Activated T-cell treated with anti-CD3 and anti-CD28 coated beads, Interleukin-2, amount 50 U/mL, for 1 hour (primary cell): ENCODE measurements at places on chromosomes 16 and 17.

DNA sequence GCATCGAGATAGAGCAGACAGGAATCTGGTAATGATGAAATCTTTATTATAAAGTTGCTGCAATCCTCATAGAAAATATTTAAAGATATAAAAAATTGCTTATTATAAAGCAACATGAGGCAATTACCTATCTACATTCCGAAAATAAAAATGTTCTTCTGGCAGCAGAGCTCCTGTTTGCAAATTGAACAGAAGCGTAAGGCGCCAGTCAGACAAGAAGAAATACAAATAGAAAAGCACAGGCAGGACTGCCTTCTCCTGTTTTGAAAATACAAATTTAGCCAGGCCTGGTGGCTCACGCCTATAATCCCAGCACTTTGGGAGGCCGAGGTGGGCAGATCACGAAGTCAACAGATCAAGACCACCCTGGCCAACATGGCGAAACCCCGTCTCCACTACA lies 95.6 kb downstream of the CDYL2 start:
- no peak for DNase-seq

GRCh38 chr16:30982548-30983288 lies 2.3 kb upstream of the HSD3B7 start:
- DNase-seq, result no peak

GRCh38 chr17:78409191-78409928 lies 30.9 kb downstream of the PGS1 start:
- DNase-seq, result no peak

DNA sequence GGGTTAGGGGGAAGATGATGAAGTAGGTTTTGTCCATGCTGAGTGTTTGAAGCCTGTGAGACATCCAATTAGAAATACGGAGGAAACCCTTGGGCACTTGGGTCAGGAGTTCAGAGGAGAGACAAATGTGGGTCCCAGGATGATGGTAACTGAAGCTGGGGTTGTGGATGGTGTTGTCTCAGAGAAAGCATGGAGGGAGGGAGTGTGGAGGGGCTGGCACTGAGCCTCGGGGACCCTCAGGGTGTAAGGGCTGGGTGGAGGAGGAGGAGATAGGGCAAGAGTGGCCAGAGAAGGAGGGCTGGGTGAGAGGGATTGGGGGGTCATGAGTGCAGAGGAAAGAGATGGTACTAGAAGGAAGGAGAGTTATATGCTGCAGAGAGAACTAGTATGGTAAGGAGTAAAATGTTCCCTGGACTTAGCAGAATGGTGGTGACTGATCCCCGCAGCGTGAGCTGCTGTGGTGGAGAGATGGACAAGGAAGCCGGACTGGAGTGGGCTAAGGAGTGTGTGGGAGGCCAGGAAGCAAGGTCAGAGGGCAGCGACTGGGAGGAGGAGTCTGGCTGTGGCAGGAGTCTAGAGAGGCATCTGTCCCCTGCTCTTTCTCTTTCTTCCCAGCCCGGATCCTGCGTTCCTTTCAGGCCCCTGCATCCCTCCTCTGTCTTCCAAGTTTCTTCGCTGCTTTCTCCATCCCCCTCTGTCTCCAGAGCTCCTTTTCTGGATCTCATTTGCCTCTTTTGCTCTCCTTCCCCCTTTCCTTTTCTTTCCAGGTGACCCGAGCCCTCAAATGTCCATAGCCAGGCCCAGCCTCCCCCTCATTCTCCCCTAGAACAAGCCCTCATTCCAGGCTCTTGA lies 3.9 kb upstream of the COL1A1 start:
- no peak for DNase-seq

GRCh38 chr17:76725580-76726230 lies 701 bp downstream of the JMJD6 start:
- DNase-seq, result peak; percentile 70

DNA sequence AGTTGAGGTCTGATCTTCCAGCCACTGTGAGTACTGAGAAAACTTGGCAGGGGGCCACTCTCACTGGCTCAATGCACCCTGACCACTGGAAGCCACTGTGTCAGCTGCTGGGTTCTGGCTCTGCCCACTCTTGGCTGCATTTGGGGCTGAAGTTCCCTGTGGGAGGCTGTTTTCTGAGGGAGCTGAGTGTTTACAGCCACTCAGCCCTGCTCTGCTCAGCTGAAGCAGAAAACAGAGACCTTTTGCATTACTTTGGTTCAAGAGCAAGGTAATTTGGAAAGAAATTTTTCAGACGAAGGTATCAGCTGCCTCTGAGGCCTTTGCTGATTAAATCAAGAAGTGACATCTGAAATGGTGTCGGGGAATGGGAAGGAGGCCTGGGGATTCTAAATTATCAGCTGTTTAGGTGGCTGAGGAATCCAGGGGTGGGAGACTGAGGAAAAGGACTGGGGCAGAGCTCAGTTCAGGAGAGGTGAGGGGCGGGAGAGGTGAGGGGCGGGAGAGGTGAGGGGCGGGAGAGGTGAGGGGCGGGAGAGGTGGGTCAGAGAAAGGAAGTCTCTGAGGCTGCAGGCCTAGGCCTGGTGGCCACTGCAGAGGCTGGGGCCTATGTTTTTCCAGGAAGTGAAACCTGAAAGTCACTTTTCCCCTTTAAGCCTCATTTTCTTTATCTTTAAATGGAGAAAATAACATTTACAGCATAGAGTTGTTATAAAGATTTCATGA lies at the start of gene ACSM5:
TSS of gene ACSM5 (plus strand) at position 137 of the 723 bp plus-strand sequence. CDS start 1,951 bp downstream, outside the sequence.
- DNase-seq, result no peak

GRCh38 chr17:58331815-58332777 lies 3.5 kb upstream of the TSPOAP1 start:
- DNase-seq, result peak; percentile 89
